ENCODE measurements at places on chromosomes 11 and 22.

DNA sequence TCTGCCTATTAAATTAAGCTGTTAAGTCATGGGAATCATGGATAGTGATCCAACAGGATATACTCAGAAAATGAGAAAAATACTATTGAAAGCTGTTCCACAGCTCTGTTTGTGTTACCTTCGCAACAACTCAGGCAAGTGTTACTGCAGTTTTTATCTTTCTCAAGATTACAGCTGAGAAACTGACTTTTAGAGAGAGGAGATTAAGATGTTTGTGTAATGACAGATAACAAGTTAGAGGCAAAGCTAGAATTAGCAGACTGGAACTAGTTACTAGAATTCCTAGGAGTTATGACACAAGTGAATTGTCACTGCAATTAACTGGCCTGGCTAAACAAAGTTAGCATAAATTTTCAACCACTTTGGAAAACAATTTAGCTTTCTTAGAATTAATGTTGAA lies 1.6 kb downstream of the SLN start:
- DNase-seq, result no peak

DNA sequence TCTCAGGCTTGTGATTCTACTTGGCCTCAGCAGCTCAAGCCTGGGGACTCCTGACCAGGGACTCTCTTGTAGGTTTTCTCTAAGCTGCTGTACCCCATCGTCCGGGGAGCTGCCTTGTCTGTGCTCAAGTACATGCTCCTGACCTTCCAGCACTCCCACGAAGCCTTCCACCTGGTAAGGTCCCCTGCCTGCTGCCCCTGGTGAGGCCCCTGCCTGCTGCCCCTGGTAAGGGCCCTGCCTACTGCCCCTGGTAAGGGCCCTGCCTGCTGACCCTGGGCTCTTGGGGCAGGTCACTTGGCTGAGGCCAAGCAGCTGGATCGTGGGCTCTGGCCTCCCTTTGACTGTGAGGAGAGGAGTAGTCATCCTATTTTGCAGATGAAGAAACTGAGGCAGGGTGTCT lies 11.3 kb downstream of the USP35 start:
- DNase-seq, result no peak

GRCh38 chr11:71988050-71988449 lies 10.7 kb upstream of the IL18BP start:
- no peak for DNase-seq

DNA sequence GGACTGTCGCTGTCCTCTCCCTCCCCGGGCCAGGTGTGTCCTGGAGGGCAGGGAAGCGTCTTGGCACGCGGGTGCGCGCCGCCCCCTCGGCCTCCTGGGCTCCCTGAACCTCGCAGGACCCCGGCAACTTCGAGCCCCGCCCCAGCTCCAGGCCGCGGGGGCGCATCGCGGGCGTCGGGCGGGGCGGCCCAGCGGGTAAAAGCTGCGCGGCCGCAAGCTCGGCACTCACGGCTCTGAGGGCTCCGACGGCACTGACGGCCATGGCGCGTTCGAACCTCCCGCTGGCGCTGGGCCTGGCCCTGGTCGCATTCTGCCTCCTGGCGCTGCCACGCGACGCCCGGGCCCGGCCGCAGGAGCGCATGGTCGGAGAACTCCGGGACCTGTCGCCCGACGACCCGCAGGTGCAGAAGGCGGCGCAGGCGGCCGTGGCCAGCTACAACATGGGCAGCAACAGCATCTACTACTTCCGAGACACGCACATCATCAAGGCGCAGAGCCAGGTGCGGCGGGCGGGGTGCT lies at the start of gene CST6:
Gene CST6, plus strand, starts transcription at position 224 of the 519 bp plus-strand sequence. Its CDS starts 37 bp downstream, at position 261.
- no peak for DNase-seq

DNA sequence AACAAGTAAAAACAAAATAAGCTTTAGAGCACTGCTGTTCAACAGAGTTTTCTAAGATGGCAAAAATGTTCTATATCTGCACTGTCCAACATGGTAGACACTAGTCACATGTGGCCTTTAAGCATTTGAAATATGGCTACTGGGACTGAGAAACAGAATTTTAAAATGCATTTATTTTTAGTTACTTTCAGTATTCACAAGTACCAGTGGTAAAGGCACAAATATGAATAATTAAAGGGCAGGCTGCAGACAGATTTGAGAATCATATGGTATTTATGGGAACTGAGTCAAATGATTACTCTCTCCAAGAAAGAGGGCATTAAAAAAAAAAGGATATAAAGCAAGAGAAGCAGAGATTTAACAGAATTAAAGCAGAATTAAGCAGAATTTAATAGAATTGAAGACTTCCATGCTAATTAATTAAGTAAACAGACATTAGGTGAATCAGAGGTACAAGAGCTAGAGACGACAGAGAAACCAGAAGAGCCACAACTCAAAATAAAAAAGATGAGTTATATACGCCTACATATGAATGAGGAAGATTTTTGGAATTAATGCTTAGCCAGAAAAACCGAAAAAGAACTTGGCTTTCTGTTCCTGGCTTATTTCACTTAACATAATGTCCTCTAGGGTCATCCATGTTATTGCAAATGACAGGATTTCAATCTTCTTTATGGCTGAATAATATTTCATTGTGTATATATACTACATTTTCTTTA lies 160.4 kb downstream of the ATG16L2 start:
- DNase-seq, result no peak

DNA sequence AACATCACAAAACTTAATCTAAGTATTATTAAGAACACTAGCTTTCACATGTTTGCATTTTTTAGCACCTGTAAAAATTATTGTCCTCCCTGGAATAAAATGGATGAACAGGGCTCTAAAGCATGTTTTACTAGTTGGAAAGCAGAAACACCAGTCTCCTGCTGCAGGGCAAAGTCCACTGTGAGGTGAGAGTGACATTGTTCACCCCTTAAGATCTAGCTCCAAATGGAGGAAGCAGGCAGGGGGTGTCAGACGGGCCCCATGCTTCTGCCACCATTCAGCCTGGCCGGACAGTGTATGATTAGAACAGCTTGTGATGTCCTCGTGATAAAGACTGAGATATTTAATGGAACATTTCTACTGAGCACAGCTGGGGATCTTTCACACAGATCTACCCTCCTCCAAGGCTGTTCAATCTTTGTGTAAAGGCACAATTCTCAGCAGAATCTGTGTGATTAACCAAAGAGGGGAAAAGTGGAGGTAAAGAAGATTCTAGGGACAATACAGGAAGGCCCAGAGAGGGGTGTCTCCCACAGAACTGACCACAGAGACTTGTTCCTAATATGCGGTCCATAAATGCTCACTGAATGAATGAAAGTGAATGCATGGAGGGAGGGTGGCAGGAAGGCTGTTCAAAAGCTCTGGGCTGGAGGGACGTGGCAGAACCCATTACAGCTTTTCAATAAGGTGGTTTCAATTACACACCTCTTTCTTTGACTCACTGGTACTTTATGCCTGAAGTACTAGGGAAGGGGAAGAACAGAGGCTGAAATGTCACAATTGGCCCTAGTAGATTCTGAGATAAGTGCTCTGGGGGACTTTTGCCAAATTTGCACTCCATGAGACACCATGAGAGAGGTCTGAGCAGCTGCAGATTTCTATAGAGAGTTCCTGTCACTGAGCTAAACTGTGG lies 239.1 kb upstream of the ARHGAP20 start:
- no peak for DNase-seq

DNA sequence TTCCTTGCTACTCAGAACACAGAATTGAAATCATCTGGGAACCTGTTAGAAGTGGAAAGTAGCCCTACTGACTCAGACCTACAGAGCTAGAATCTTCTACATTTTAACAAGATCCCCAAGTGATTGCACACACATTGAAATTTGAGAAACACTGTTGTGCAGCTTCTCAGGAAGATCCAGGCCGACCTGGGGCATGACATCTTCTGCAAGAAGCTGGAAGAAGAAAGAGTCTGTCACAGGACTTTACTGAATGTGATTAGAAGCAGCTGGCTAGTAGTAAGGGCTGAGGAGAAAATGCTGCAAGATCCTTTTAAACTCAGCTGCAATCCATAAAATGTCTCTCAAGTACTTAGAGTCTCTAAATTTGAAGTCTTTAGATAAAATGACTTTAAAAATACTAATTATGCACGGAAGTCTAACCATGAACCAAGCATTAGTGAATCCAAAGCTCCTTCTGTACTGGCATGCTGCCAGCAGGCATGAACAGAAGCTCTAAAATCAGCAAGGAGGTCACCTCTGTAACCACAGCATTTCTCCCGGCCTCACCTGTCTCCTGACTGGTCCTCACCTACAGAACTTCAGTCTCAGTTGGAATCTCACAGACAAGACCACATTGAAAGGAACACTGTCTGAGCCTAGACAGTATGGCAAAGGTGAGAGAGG lies 85.0 kb downstream of the SERGEF start:
- no peak for DNase-seq

DNA sequence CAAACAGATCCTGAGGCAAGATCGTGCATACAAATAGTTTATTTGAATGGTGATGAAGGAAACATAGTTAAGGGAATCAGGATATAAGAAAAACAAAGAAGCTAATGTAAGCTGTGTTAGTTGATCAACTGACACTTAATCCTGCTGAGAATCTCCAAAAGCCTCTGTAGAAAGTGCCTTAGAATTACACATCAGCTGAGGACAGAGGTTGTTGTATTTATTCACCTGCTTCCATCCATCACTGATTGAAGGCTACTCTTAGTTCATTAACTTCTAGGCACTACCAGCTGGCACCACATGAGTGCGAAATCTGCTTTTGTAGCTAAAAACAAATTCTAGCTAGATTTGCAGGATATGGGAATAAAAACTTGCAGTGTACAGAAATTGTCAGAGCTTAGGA lies 1082.0 kb upstream of the CNTN5 start:
- no peak for DNase-seq

- no peak for DNase-seq
Observed at GRCh38 chr11:100923555-100923954, 206.1 kb downstream of the PGR start.

DNA sequence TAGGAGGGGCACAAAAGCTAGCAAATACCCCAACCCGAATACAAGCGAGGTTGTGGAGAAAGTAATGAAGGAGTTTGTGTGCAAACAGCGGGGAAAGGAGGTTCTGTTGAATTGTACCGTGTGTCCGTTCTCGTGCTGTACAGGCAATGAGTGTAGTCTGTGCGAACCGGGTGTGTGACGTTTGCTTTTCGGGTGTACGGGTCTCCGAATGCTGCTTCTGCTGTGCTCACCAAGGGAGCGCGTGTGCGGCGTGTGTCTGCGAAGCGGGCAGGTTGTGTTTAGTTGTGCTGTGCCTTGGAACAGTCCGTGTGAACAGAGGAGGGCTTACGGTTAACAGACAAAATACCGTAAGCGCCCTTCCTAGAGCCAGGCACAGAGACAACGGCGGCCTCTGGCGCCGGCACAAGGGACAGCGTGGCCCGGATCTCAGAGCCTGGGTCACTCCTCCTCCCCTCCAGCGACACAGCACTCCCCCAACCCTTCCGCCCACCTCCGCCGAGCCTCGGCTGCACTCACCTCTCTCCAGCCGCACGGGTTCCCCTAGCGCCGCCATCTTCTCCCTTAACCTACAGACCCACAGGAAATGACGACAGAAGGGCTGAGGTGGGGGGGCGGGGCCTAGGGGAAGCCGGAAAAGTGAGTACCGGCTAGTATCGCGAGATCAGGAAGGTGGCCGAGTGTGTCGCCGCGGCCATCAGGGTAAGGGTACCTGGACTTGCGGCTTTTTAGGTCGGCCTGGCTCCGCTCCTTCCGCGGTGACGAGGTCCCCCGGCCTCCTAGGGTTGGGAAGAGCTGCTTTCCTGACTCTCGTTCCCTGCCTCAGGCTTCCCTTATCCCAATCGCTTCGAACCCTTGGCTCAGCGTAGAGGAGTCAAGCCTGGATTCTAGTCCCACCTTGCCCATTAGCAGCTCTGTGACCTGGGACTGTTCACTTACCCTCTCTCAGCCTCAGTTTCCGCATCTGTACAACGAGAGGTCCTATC lies at the start of gene LIN7C:
Gene LIN7C, minus strand, starts transcription at position 570 of the 983 bp plus-strand sequence. Its CDS starts 17 bp downstream, at position 553.
- peak; percentile 95 for DNase-seq

DNA sequence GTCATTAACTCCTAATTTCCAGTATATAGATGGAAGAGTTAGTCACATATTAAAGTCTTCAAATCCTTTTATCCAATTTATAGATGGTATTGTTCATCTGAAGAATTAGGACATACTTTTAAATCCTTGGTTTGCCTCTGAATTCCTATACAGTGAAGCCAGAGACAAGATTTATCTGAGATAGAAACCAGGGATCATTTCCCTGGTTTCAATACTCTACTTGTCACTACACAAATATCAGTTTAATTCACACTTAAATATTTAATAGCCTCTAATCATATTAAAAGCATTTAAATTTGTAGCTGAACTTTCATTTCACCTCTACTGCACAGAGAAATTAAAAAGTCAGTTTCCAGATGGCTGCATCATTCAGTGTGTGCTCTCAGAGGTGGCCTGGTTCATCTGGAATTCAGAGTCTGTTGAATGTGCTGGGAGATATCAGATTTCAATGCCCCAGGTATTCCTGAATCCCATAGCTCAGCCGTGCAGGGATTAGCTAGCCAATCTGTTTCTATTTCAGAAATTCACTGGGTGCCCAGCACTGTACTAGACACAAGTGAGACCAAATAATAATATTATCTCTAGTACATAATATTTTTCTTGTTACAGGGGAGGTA lies 344.3 kb downstream of the AASDHPPT start:
- DNase-seq, result no peak

DNA sequence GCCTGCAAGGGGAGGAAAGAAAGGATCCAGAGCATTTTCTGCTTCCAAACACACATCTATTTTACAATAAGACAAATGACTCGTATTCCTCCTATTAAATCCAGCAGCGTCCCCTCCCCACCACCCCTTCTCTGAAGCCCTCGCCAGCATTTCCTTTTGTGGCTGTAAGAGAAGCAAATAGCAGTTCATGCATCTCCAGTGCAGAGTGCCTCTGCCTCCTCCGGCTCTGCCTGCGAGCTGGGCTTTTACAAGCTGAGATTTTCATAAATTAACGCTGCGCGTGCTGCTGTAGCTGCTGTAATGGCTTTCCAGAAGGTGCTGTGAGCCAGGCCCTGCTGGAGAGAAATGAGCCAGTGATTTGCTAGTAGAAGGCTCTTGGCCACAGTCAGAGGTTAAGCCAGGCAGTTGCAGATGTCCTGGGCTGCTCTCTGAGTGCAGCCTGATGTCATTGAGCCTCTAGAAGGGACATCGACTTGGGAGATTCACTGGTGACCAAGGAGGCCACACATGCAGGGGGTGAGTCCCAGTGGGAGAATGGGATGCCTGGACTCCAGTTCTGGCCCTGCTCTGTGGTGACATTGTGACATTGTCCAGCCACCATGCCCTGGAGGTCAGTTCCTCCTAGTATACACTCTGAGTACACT lies 134.5 kb upstream of the NAV2 start:
- no peak for DNase-seq

- DNase-seq, result no peak
Observed at GRCh38 chr11:114291842-114292680, 4.1 kb upstream of the NNMT start.

GRCh38 chr22:45754822-45755221 lies 83.2 kb downstream of the ATXN10 start:
- no peak for DNase-seq

GRCh38 chr22:43253839-43254238 lies 66.9 kb upstream of the TTLL12 start:
- DNase-seq, result no peak
